Adipocyte (in vitro differentiated cells): ENCODE measurements at places on chromosomes 13 and 19.

- DNase-seq: no peak
Measured at GRCh38 chr19:55670280-55671053, 4.6 kb upstream of the EPN1 start.

- no peak for DNase-seq
Measured at GRCh38 chr13:84208246-84208910, 326.1 kb upstream of the SLITRK1 start.

DNA sequence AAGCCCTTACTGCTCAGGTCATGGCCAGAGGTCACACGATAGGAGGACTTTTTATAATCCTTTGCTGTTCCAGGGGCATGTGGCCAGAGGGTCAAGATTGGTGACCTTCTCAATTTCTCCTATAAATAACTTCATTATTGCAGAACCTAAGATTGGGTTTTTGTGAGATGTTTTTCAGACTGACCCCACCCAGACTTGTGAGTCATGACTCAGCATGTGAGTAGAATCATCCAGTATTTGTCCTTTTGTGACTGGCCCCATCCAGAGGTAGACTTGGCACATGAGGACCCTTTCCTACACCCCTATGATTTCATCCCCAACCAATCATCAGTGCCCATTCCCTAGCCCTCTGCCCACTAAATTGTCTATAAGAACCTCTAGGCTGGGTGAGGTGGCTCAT, 84.5 kb upstream of the ABCC4 start:
- no peak for DNase-seq

DNA sequence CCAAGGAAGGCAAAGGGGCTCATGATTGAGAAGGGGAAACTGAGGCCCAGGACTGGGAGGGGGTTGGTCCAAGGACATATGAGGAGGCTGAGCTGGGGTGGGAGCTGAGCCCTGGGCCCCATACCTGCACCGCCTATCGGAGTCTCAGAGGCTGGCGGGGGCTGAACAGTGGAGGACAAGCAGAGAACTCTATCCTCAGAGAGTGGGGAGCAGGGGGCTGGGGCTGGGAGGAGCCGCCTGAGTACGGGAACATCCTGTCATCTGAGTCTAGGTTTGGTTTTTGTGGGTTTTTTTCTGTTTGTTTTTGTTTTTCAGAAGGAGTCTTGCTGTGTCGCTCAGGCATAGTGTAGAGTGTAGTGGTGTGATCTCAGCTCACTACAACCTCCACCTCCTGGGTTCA, 6.2 kb downstream of the ARRDC2 start:
- no peak for DNase-seq

- DNase-seq: peak; percentile 56
Measured at GRCh38 chr13:37187105-37187504, 81.6 kb upstream of the CSNK1A1L start.

GRCh38 chr13:24680258-24680920, at the start of gene ATP12A:
ATP12A (plus strand) TSS chr13:24680408; CDS start chr13:24680744, 336 bp downstream.
- DNase-seq: peak; percentile 30

- DNase-seq: no peak
Measured at GRCh38 chr13:25904830-25905229, 147.0 kb downstream of the SHISA2 start.

GRCh38 chr19:6150289-6150688, 14.8 kb downstream of the ACSBG2 start:
- DNase-seq: no peak

DNA sequence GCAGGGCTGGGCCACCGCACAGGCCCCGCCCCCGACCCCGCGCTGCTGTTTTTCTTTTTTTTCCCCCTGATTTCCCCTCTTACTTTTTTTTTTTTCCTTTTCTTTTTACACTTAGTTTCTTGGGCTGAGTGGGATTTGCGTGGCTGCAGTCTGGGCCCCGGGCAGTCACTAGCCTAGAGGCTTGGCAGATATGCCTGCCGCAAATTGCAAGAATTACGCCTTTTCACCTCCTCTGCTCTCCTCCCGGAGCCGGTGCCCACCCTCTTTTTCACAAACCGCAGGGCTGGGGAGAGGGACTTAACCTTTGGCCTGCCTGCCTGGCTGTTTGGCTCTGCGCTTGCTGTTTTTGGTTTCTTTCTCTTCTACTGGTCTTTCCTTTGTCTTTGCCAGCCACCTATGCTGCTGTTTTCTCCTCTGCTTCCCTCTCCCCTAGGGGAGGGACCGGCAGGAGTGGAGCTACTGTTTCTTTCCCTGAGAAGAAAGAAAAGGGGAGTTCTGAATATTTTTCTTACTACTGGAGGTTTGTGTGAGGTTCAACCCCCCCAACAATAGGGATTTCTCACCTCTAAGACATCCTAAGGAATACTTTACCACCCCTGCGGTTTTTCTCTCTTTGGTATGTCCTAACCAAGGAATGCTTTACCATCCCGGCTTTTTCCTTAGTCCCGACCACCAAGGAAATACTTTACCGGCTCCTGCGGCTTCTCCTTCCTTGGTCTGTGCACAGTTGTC, 11.0 kb downstream of the ZNF552 start:
- peak; percentile 63 for DNase-seq

DNA sequence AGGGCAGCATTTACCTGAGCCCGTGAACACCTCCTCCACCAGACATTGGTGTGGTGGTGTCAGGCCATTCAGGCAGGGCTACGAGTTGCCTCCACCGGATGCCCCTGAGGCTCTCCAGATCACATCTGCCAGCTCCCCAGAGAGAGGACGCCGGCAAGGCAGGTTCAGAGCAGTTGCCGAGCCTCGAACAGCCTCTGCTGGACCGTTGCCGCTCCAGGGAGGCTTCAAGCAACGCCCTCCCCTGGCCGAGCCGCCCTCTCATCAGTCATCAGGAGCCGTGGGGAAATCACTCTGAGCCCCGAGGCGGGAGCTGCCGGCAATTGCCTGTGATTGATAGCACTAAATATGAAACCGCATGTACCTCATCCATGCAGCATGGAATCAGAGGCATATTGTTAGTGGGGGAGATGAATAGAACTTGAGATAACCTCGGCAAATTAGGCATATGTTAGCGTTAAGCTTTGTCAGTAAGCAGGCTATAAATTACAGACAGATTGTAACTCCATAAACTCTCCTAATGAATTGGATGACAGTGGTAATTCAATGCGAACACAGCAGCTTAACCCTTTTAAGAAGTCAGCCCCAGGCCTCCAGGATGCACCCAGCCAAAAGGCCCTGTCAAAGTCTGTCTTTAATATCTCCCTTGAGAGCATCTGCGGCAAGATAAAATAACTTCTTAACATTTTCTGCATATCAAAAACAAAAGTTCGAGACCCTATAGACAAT, 29.8 kb upstream of the SPACA7 start:
- no peak for DNase-seq
